ENCODE measurements at places on chromosomes 7 and 10.

- DNase-seq = no peak
Observed at GRCh38 chr7:76047305-76047810, 442 bp downstream of the STYXL1 start.

GRCh38 chr10:78688901-78689583 lies 379.7 kb upstream of the ZMIZ1 start:
- no peak for DNase-seq

DNA sequence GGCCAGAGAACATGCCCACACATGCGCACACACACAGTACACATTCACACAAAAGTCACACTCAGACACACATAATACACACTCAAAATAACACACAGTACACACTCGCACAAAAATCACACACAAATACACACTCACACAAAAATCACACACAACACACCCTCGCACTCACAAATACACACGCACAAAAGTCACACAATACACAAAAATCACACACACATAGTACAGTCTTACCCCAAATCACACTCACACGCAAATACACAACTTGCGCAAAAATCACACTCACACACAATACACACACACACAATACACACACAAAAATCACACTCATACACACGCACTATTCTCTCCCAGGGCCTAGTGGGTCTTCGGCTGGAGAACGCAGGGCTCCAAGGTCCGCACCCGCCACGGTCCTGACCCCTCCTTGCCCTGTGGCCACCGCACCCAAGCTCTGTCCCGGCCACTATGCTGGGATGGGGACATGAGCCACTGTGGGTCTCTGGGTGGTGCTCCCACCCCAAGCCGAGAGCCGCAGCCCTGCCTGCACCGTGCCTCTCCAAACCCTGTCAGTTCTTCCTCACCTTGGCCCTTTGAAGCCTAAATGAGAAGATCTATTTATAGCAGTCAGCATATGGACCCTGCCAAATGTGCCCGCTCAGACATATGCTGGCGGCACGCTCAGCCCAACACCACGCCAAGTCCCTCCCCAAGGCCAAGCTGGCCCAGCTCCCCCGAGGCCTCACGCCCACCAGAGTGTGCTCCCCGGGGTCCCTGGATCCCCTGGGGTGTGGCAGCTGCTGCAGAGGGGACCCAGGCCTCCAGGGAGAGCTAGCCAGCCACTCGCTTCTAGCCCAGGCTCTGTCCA lies 55.9 kb downstream of the ELFN1 start:
- no peak for DNase-seq

GRCh38 chr7:91264924-91265681 lies 870 bp downstream of the FZD1 start:
- no peak for DNase-seq

DNA sequence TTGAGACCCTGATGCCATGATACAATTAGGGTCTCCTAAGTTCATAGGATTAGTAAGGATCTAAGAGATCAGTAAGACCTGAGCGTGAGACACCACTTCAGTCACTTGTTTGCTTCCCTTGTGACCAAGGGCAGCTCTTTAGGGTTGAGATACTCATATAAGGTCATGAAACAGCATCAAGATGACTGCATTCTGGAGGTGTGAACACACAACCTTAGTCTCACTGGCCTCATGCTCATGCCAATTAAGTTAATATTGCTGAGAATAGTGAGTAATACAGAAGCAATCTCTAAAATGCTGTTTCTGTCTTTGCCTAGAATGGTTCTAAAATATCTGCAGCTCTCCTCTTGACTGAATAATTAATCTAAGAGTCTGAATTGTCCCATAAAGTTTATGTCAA lies 39.6 kb upstream of the KLHL7 start:
- DNase-seq = no peak

DNA sequence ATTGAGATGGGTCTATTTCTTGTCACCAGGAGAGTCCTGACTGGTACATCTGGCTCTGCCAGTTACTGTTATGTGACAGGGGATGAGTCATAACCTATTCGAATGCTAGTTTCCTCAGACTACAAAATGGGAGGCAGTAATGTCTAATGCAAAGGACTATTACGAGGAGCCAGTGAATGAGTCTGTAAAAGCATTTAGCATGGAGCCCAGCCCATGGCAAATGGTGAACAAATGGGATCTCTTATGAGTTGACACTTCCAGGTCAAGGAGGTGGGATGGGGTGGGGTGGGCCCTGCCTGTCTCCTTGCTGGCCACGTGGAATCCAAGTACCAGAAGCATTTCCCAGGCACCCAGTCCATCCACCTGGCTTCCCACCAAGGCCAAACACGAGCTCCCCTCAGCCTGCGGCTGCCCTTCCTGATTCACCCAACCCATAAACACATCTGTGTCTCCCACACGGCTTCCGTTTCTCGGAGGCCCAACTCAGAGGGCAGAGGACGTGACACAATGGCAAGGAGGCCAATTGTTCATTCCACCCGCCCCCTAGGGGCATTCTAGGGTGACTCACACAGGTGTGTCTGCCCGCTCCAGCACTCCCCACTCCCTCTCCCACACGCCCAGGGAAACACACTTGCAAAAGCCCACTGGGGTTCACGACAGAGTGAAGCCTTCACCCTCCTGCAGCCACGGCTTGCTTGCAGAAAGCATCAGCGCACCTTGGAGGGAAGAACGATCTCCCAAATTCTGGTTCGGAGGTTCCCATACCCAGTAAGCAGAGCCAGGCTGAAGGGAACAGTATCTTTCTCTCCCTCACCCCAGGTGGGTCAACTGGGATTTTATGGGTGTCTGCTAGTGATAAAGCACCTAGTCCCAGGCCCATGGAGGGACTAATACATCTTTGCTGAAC lies 109.8 kb downstream of the SH3PXD2A start:
- DNase-seq = peak; percentile 54
